ENCODE measurements at places on chromosomes 12 and 14.

- DNase-seq = no peak
These were observed 58.5 kb downstream of the WNK1 start for GRCh38 chr12:810671-811415.

GRCh38 chr14:26925876-26926584 lies 328.2 kb upstream of the NOVA1 start:
- no peak for DNase-seq

DNA sequence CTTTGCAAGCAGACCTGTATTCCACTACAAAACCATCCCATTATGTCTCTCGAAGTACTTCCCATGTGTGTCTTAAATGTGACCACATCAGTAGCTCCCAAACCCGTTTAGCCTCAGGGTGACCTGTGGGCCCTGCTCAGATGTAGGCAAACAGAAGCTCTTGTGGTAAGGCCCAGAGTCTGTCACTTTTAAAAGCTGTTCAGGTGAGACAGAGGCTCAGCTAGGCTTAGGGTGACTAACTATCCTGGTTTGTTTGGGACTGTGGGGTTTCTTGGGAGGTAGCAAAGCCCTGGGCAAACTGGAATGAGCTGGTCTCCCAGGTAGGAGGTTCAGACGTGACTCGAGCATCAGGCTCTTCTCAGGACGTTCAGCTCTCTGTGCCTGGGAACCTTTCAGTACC lies 64.5 kb upstream of the VASH1 start:
- no peak for DNase-seq

DNA sequence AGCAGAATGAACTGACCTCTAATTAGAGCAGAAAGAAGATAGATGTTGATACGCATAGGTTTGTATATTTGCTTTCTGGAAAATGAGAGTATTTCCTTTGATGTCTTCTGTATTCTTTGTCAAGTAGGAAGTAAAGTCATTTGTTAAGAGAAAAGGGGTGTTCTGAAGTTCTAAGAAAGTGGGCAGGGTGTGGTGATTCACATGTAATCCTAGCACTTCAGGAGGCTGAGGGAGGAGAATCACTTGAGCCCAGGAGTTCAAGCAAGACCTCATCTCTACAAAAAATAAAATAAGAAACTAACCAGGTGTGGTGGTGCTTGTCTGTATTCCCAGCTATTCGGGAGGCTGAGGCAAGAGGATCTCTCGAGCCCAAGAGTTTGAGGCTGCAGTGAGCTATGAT lies 2.8 kb downstream of the RHNO1 start:
- DNase-seq = peak; percentile 76
